Cortex of kidney (tissue), 1 donor: ENCODE measurements at places on chromosomes 6 and 20.

DNA sequence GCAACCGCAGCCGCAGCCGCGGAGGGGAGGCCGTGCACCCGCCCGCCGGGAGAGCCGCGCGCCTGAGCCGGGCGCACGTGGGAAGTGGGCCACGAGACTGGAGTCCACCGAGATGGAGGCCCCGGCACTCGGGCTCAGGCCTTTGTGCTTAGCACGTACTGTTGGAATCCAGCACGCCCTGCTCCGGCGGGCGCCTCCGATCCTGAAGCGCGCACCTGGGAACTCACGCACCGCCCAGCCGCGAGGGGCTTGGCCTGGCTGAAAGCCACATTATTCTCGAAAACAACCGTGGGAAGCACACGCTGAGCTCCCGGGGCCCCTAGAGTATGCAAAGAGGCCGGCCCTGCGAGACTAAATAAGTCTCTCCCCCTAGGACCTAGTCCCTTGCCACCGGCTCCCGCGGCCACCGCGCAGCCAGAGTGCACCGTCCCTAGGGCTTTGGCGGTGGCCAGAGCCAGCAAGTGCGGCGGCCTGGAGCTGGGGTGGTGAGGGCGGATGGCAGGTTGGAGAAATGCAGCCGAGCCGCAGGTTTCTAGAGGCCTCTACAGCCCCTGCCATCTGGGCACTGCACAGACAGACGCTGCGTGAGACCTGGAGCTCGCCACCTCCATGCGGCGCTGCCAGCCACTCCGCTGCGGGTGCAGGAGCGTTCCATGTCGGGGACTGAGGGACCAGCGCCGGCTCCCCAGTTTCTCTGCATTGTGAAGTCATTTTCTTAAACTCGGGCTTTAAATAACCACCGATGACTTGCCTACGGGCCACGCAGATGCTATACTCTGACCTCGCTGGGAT is 42.0 kb upstream of the LY86 start:
- DNase-seq: no peak

- DNase-seq: no peak
These were observed 672.2 kb downstream of the PRKN start for GRCh38 chr6:162055365-162055764.

DNA sequence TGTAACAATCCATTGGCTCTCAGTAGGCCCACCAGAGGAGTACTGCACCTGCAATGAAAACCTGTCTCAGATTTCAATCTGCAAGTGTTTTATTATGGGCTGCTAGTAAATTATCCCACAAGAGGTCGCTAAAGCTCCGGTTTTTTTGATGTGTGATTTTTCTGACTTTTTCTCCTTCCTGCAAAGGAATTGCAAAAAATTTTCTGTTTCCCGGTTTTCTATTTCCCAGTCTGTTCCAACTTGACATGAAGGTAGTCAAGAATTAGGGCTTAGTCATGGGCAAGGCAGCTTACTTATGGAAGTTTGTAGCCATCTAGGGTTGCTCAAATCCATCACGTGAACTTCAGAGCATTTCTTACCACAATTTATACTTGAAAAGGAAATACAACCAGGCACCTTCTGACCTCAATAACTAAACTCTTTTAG is 38.5 kb upstream of the AHI1 start:
- DNase-seq: no peak

DNA sequence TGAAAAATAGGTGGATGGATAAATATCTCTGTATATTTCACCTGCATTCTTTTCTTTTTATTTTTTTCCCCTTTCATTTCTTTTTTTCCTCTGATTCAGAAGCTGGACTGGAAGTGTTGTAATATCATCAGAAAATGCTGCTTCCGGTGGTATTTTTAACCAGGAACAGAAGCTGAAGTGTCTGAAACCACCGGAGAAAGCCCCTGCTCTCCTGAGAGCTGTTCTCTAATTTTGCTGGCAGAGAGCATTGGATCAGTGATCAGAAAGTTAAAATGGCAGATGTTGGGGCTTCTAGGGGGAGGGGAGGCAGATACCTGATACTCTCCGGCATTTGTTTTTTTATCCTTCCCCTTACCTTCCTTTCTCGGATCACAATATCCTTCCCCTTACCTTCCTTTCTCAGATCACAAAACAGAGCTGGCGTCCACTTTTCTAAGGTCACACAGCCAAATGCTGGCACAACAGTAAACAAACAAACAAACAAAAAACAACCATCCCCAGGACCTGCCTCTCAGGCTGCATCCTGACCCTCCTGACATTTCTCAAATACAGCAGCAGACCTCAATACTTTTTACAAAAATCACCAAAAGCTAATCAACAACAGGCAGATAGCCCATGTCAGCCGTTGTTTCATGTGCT is 143.2 kb upstream of the ZNF217 start:
- DNase-seq: no peak

DNA sequence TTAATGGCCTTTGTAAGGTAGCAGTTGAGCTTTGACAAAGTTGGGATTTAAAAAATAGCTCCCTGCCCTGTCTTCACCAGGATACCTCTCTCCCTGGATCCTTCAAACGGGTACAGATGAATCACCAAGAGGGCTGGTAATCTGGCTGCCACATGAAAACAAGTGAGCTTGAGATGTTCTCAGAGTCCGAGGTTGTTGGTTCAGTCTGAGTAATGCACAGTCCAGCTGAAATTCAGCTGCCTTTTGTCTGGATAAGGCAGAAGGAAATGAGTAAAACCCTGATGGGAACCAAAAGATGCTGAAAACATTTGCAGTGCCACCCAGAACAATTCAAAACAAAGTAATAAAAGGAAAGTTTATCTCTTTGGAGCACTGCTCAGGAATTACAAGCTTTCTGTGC is 86.8 kb downstream of the GJA1 start:
- no peak for DNase-seq

- no peak for DNase-seq
These were observed 129.4 kb upstream of the ZNF217 start for GRCh38 chr20:53723045-53723444.

DNA sequence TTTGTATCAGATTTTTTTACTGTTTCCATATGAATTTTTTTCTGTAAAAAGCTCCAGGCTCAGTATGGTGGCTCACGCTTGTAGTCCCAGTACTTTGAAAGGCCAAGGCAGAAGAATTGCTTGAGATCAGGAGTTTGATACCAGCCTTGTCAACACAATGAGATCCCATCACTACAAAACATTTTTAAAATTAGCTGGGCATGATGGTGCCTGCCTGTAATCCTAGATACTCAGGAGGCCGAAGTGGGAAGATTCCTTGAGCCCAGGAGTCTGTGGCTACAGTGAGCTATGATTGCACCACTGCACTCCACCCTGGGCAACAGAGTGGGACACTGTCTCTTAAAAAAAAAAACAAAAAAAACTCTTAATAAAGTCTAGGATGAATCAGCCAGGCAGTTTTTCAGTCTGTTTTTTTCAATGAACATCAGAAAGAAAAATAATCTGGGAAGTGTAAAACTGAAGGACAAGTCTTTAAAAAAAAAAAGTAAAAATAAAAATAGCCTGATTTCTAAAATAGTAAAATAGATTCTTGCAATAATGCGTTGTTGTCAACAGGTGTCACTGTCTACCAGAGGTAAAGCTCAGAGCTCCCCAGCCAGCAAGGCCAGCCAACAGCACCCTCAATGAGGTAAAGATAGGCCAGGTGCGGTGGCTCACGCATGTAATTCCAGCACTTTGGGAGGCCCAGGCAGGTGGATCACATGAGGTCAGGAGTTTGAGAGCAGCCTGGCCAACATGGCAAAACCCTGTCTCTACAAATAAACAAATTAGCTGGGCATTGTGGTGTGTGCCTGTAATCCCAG is 9.3 kb upstream of the ATG5 start:
- no peak for DNase-seq

GRCh38 chr6:71405416-71405815 is 116.8 kb downstream of the OGFRL1 start:
- DNase-seq: no peak

GRCh38 chr6:39906318-39906761 is 27.9 kb downstream of the MOCS1 start:
- DNase-seq: no peak

DNA sequence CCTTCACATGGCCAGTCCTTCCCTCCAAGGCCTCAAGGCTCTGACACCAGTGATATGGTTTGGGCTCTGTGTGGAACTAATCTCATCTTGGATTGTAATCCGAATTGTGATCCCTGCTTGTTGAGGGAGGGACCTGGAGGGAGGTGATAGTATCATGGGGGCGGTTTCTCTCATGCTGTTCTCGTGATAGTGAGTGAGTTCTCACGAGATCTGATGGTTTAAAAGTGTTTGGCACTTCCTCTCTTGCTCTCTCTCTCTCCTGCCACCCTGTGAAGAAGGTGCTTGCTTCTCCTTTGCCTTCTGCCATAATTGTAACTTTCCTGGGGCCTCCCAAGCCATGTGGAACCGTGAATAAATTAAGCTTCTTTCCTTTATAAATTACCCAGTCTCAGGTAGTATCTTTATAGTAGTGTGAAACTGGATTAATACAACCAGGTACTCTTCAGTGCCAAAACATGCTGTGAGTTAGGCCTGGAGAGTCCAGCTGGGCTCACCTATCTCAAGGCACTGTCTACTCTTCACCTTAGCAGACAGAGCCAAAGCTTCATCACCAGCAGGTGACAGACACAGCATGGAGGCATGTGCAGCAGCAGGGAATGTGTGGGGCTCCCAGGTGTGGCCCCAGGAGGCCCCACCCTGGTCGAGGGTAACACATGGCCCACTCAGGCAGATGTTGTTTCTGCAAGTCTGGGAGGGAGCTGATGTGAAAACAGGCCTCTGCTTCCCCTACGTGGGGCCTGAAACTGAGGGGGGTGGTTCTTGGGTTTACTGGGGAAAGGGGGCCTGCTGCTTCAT is 97.5 kb upstream of the CDYL start:
- no peak for DNase-seq
